Muscle of arm (tissue), 14 donors: ENCODE measurements at places on chromosomes 2 and 18.

GRCh38 chr2:144213797-144214196 is 306.1 kb downstream of the ZEB2 start:
- no peak for DNase-seq

DNA sequence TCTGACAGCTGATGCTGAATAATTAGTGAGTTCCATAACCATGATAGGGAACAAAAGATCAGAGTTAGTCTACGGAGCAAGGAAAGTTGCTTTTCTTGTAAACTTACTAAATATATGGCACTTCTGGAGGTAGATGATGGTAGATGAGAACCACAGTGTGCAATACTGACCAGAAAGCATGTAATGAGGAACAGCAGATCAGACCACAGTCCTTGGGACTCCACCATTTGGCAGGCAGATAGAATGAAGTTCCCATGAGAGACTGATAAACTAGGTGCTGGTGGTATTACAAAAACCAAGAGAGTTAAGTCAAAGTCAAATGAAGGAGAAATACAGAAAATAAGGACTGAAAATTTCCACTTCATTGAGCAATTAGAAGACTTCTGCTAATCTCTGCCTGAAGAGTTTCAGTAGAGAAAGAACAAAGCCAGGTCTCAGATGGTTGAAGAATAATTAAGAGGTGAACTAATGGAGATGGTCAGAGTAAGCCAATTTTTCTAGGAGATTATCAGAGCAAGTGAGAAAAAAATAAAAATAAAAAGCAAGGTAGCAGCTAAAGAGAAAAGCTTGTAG is 10.4 kb downstream of the CERKL start:
- DNase-seq = no peak

- DNase-seq = no peak
Measured at GRCh38 chr2:234331566-234331965, 165.3 kb downstream of the ARL4C start.

GRCh38 chr2:50657735-50658134 is 374.2 kb downstream of the NRXN1 start:
- DNase-seq = no peak

GRCh38 chr2:119958670-119959268 is 54.1 kb upstream of the EPB41L5 start:
- DNase-seq = no peak

GRCh38 chr2:68372485-68372884 is 7.4 kb downstream of the PLEK start:
- DNase-seq = no peak

- no peak for DNase-seq
Measured at GRCh38 chr2:3010001-3010400, 367.6 kb downstream of the EIPR1 start.

DNA sequence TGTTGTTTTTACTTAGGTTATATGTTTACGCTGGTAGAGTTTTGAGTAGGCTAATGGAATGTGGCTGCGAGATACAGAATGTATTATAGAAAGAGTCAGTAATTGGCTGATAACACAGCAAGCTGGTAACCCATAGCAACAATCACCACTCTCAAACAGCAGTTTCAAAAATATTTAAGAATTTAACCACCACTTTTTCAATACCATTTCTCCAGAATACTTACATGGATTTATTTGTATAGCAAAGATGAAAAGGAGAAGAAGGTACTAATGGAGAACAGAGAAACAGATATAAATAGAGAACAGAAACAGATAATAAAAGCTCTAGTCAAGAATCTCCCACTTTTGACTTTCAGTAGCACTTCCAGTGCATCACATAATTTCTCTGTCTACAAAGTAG is 188.3 kb upstream of the SLC39A10 start:
- DNase-seq = no peak

- DNase-seq = no peak
Measured at GRCh38 chr2:48870942-48871341, 115.4 kb upstream of the LHCGR start.

GRCh38 chr2:4553241-4553640 is 849.9 kb downstream of the DCDC2C start:
- DNase-seq = peak; percentile 28

- DNase-seq = peak; percentile 65
Measured at GRCh38 chr2:43225093-43225787, 1.2 kb downstream of the ZFP36L2 start.

DNA sequence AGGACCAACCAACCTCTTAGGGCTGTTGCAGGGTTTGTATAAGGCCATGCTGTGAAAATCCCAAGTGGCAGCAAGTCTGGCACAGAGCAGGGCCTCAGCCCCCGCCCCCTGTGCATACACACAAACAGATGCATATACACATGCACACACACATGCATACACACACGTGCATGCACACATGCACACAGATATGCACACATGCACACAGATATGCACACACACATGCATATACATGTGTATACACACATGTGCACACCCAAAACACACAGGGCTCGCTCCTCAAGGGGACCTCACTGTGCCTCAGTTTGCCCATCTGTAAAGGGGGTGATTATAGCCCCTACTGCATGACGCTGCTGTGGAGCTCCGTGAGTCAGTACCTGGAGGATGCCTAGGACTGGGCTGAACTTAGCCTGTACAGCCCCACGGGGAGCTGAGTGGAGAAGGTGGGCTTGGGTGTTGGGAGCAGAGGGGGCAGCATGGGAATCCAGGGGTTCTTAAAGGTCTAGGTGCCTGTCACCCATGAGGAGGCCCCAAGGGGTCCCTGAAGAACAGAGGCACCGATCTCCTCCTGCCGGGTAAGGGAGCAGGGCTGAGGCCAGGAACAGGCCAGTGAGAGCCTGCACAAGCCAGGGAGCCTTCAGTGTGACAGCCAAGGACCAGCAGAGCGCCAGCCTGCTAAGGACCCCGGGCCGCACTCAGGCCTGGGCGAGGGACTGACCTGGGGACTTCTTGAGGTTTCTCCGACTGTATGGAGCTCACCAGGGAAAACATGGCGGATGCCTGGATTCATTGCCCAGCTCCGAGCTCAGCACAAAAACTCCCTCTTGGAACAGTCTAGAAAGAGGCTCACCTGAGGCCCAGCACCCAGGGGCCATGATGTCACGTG is 24.0 kb upstream of the ALPI start:
- DNase-seq = no peak
